ENCODE measurements at places on chromosomes 3 and 15. TPM values are rescaled to one million over a fixed set of nuclear protein-coding genes. Genes with fewer than 3 reads are reported as not detected.

Gene ERICH6
- not detected for total RNA-seq

GRCh38 chr3:126837773-126838172, 133.7 kb downstream of the CHCHD6 start:
- no peak for DNase-seq

DNA sequence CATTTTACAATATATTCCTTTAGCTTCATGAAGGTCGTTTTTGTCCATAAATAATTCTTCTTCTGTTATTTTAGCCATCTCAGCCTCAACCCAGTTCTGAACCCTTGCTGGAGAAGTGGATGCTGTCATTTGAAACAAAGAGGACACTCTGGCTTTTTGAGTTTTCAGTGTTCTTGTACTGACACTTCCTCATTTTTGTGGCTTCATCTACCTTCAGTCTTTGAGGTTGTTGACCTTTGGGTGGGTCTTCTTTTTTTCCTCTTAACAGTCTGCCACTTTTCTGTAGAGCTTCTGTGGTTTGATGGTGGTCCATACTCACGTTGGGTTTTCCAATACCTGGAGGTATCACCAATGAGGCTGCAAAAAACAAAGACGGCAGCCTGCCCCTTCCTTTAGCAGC, 650.9 kb downstream of the PDCD6IP start:
- DNase-seq, result no peak

DNA sequence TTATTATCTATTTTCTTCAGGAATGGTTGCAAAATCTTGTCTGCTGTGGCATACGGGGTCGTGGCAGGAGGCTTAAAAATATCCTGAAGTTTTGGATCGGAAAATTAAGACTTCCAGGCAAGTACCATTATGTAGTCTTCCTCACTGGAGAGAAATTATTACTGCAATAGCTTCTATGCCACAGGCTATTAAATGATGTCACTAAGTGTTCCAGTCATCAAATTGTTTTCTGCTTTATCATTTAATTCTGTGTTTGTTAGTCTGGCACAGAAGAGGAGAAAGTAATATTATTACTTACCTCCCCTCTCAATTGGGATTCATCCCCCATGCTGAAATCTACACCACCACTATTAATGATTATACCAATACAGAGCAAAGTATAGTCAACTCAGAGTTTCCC, 378.2 kb upstream of the ALCAM start:
- DNase-seq, result no peak

DNA sequence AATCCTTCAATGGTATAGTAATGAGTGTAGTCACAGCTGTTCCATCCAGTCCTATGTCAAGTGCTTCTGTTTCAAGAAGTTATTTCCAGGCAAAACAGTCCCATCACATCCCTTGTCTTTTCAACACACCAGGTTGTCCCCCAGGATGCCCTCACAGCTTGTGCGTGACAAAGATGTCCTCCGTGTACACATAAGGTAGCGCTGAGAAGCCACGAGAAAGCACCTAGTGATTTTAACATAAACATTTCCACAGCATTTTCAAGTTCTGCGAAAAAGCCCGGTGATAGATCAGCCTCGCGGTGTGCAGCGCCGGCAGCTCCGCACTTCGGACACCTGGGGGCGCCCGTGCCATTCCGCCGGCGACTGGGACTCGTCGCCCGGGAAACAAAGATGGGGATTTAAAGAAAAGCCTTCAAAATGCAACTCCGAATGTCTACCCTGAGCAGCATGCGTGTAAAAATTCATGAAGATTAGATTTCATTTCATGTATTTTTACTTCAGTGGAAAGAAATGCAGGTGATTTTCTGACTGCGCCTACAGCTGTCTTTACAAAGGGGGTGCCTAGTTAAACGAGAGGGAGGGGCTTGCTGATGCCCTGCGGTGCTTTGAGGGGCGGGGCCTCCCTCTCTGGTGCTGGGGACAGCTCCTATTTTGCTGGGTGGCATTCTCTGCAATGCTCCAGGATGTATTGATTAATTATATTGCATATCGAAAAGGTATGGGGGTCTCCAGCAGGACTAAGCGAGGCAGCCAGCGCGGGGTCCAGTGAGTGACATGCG, 49.9 kb downstream of the KY start:
- DNase-seq, result peak; percentile 66

DNA sequence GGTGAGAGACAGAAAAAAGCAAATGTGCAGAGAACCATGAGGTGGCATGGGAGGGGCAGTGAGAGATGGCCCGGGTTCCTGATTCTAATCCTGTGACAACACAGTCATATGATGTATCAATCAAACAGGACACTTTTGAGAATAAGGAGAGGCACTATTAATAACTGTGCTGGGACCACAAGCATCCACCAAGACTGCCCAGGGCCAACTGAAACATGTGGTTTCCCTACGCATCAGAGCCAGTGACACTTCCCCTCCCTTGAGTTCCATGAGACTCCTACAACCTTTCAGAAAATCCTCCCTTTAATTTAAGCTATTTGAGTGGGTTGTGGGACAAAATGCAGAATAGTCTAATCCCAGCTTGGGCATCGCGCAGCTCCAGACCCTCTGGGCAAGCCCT, 17.4 kb downstream of the SH3BP5 start:
- no peak for DNase-seq

- DNase-seq, result no peak
These were observed 209.8 kb upstream of the THRB start for GRCh38 chr3:24704496-24704895.

DNA sequence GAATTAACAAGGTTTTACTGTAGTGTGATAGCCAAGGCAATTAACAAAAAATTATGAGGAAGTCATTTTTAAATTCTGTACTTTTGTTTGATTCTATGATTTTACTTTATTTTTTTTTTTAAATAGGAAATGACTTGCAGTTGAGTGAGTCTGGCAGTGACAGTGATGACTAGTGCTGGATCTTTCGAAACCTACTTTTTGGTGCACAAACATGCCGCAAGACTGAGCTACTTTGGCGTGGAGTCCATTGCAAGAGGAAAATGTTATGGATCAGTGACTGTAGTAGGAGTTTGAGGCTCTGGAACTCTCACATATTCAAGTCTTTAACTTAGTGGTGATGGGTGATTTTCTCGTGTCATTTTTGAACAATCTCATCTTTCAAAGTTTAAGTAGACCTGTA, 11.6 kb downstream of the EAF1 start:
- no peak for DNase-seq

DNA sequence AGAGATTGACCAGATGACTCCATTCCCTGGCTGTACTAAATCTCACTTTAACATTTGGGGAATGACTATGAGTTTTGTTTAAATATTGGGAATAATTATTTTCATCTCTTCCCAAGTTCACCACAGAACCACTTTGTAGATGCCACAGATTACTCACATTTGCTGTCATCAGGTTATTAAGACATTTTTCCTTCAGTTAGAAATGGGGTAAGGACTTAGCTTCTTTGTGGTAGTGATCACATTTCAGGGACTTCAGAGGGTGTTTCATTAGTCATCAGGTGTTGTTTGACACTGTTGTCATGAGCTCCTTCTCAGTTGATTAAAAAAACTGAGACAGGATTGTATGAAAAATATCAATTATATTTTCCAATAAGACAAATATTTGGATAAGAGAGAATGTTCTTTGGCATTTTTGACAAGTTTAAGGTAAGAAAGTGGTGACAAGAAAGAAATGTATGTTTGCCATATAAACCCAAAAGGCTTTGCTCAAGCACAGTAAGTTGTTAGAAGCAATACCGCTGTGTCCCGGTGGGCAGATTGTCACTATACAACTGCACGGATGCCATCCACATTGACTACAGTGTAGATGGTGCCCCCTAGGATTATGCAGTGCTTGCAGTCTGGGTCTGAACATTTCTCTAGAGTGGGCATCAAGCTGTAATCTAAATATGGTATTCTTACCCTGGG, 22.3 kb downstream of the FBXL2 start:
- no peak for DNase-seq

DNA sequence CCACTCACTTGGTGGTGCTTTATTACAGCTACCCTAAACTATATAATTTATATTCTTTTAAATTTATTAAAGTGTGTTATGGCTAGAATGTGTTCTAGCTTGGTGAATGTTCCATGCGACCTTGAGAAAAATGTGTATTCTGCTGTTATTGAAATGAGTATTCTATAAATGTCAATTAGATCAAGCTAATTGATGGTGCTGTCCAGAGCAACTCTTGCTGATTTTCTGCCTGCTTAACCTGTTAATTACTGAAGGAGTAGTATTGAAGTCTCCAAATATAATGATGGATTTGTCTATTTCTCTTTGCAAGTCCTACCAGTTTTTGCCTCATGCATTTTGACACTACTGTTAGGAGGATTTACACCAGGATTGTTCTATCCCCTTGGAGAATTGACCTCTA, 3.2 kb upstream of the TEX9 start:
- DNase-seq, result no peak

GRCh38 chr3:108835101-108835500, 12.5 kb downstream of the TRAT1 start:
- DNase-seq, result no peak

GRCh38 chr15:91751611-91752010, 101.9 kb upstream of the SLCO3A1 start:
- DNase-seq, result no peak
